Effector memory CD4-positive, alpha-beta T cell (primary cell): ENCODE measurements at places on chromosomes 11 and 22.

- H3K4me3 ChIP-seq = no peak overlapping the region
- no peak overlapping the region for H3K27ac ChIP-seq
- H3K36me3 ChIP-seq = peaks cover 26% of the 10 kb centered on the region
- DNase-seq = no peak
- no peaks in the 10 kb centered on the region for H3K27me3 ChIP-seq
These were observed 4.0 kb downstream of the RPS13 start for GRCh38 chr11:17073370-17074027.

DNA sequence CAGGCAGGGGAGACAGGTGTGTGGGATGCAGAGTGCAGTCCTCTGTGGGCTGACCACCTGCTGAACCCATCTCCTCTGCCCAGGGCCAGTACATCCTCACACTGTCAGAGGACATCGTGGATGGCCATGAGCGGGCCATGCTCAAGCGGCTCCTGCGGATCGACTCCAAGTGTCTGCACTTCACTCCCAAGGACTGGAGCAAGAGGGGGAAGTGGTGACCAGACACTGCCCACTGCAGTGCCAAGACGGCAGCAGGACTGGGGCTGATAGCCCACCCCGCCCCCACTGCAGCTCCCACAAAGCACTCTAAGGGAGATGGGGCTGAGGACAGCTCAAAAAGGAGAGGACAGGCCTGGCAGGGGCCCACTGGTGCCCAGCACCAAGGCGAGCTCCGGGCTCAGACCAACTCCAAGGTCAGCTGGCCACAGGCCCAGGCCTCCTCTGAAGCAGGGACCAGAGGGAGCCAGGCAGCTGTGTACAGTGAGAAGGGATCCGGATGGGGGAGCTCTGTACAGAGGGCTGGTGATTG, 1.6 kb downstream of the RNASEH2C start:
- no peak overlapping the region for H3K4me3 ChIP-seq
- no peaks in the 10 kb centered on the region for H3K27me3 ChIP-seq
- no peak for DNase-seq
- H3K36me3 ChIP-seq = peaks cover 42% of the 10 kb centered on the region
- H3K4me1 ChIP-seq = peaks cover 15% of the 10 kb centered on the region
- no peak overlapping the region for H3K27ac ChIP-seq

DNA sequence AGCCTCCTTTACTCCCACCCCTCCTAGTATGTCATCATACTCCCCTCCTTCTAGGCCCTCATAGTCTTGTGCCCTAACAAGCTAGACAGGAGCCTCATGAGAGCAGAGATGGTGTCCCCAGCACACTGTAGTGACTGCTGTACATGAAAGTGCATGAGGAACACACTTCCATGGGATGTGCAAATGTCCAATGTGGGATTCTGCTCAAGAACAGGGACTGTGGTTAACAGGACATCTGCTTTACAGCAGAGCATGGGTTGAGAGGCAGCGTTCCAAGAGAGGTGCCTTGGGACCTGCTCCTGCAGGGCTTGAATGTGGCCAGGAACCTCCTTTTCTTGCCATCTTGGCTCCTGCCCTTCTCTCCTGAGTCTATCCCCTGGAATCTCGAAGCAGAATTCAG, 45.3 kb downstream of the HIRA start:
- H3K4me1 ChIP-seq = no peaks in the 10 kb centered on the region
- H3K36me3 ChIP-seq = peaks cover 81% of the 10 kb centered on the region
- DNase-seq = no peak
- H3K4me3 ChIP-seq = no peak overlapping the region

DNA sequence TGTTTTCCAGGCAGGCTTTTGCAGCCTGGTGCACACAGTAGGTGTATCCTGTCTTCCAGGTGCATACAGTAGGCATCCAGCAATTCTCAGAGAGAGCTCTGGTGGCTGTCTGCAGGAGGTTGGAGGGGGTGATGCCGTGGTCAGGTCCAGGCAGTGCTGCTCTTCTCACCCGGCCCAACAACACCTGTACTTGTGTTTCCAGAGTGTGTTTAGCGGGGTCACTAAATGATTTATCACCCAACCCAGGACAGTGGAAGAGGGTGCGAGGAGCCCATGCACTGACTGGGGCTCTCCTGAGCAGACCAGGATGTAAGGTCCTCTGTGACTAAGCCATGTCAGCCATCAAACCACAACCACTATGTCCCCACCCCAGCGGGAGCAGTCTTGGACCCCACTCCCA, 18.6 kb upstream of the FGF3 start:
- no peaks in the 10 kb centered on the region for H3K36me3 ChIP-seq
- H3K4me1 ChIP-seq = no peaks in the 10 kb centered on the region
- no peak overlapping the region for H3K27ac ChIP-seq
- DNase-seq = no peak
- H3K4me3 ChIP-seq = no peak overlapping the region
- H3K27me3 ChIP-seq = peaks cover 9% of the 10 kb centered on the region

DNA sequence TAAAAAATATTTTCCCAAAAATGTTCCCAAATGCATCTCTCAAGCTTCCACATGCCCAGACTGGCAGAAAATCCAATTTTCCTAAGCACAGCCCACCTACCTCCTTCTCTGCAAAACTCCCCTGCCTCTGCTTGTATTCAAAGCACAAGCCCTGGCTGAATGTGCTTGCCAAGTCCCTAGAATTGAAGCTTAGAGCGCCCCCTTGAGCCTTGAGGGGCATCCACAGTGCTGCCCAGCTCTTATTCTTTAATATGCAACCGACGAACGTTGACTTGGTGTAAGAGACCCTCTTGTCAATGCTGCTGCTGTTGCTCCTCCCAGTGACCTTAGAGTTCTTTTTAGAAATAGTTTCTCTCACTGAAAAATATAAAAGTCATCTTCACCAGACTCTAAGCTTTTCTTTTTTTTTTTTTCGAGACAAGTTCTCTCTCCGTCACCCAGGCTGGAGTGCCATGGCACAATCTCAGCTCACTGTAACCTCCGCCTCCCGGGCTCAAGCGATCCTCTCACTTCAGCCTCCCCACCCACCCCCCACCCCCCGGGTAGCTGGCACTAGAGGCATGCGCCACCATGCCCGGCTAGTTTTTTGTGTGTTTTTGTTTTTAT, 63.5 kb upstream of the CAPRIN1 start:
- H3K4me3 ChIP-seq = no peak overlapping the region
- no peaks in the 10 kb centered on the region for H3K36me3 ChIP-seq
- peak; percentile 37 for DNase-seq
- no peaks in the 10 kb centered on the region for H3K27me3 ChIP-seq

- H3K4me3 ChIP-seq = no peak overlapping the region
- no peaks in the 10 kb centered on the region for H3K27me3 ChIP-seq
- no peak overlapping the region for H3K27ac ChIP-seq
- no peaks in the 10 kb centered on the region for H3K4me1 ChIP-seq
These were observed 10.7 kb downstream of the CRY2 start for GRCh38 chr11:45857961-45858474.

- no peaks in the 10 kb centered on the region for H3K27me3 ChIP-seq
- no peak overlapping the region for H3K4me3 ChIP-seq
- H3K27ac ChIP-seq = no peak overlapping the region
- H3K4me1 ChIP-seq = no peaks in the 10 kb centered on the region
- DNase-seq = no peak
These were observed 30.7 kb upstream of the USP47 start for GRCh38 chr11:11810764-11811726.

DNA sequence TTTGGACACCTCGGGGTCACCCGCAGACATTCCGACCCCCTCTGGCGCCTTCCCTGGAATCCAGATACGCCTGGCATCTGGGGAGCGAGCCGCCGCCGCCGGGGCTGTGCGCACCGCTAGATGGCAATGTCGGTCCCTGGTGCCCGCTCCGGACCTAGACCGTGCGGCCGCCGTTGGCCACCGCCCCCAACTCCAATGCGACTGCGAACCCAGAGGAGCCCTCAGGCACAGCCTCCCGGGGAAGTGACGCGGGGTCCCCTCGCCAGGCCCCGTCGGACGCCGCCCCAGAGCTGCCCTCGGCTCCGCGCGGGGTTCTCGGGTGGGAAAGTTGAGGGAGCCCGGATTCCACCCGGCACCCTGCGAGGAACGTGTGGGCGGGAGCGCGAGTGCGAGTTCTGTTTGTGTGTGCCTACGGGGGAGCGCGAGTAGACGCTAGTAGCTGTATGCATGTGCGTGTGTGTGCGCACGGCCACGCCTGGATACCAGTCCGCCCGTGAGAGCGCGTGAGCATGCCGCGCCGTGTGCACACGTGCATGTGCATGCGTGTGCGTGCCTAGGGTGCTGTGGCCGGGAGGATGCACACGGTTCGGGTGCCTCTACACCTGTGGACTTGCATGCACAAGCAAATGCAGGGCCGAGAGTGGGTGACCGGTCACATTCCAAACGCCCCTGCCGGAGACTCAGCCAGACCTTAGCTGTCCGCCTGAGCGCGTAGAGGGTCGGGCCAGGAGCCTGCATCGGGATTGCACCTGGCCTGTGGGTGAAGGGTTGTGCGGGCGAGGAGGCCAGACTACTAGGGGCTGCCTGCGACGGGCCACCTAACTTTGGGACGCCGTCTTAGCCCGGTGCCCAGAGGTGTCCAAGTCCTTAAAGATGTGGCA, 1.9 kb downstream of the CHRM4 start:
- peak overlapping the region; percentile 42 for H3K4me3 ChIP-seq
- no peaks in the 10 kb centered on the region for H3K36me3 ChIP-seq
- DNase-seq = no peak
- H3K27ac ChIP-seq = no peak overlapping the region
- peaks cover 35% of the 10 kb centered on the region for H3K27me3 ChIP-seq

DNA sequence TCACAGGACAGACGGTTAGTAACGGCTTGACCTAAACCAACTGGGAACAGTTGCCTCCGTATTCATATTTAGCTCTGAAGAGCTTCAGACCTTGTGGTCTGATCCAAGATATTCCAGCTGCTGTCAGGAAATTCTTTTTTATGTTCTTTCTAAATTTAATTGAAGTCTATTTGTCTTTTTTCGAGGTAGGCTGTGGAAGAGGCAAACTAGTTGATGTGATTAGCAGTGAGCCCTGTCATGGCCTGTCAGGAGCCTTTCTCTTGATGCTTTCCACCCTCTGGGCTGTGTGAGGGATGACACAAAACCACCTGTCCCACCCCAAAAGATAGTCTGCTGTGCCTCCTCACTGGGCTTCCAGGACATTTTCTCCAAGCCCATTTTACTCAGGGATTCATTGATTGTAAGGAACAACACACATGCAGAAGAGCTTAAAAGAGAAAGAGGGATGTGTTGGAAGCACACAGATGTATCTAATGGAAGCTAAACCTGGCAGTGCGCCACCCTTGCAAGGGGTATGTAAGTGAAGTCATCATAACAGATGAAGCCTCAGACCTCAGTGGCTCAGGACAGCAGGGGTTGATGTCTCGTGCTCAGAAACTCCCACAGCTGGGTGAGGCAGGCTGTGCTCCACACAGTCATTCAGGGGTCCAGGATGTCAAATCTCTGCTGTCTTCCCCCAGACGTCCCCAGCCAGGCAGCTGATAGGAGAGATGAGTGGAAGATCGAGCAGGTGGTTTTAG, 170.0 kb downstream of the NCAM1 start:
- no peak for DNase-seq
- H3K36me3 ChIP-seq = no peaks in the 10 kb centered on the region
- H3K27ac ChIP-seq = no peak overlapping the region
- no peaks in the 10 kb centered on the region for H3K4me1 ChIP-seq
- H3K27me3 ChIP-seq = no peaks in the 10 kb centered on the region

DNA sequence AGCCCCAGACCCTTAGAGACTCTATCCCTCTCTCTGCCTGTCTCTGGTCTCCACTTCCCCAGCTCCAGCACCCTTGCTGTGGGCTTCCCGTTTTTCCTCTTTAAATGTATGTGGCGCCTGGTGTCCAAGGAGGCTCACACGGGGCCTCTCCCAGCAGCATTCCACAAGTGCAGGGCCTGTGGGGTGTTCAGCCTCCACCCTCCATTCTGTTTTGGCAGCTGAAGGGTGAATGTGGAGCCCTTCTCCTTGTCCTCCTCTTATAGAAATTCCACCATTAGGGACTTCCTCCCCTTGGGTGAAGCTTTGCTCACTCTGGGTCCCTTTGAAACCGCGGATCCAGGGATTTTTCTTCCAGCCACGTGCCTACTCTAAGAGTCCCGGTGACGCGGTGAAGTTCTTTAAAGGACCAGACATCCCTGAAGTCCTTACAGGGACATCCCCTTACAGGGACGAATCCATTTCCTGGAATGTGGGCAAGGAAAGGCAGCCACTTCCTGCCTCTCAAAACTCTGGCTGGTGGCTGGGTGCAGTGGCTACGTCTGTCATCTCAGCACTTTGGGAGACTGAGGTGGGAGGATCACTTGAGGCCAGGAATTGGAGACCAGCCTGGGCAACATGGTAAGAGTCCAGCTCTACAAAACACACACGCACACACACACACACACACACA, 1.6 kb upstream of the TSPAN18 start:
- DNase-seq = no peak
- H3K27ac ChIP-seq = no peak overlapping the region
- H3K36me3 ChIP-seq = no peaks in the 10 kb centered on the region
- no peaks in the 10 kb centered on the region for H3K27me3 ChIP-seq
- H3K4me3 ChIP-seq = no peak overlapping the region

DNA sequence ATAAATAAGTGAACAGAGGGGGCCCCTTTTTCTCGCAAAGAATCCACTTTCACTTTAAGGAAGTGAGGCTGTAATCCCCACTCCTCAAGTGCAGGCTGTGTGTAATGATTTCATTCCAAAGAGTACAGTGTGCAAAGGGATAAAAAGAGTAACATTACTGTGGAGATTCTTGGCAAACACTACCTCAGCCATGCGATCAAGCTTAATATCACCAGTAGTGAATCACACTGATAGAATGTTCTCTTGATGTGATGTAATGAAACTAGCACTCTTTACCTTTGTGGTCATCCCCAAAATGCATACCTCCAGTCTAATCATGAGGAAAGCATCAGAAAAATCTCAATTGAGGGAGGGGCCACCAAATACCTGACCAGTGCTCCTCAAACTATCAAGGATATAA, 246.1 kb upstream of the CHORDC1 start:
- H3K27ac ChIP-seq = no peak overlapping the region
- no peaks in the 10 kb centered on the region for H3K4me1 ChIP-seq
- DNase-seq = no peak

DNA sequence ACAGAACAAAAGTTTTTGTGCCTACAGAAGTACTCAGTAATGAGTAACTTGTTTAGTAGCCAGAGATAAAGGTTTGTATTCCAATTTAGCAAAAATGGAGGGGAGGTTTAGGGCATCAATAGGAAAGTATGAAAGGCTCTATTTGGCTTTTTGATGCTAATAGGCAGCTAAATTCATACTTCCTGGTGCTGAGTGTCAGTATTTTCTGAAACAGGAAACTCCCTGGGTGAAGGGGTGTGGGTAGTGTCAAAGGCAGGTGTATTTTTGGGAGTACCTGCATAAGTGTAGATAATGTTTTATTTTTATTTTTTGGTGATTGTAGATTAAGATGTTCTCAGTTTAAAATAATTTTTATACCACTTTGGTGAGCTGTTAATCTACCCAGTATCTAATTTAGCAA, 29.3 kb upstream of the MMP7 start:
- H3K27ac ChIP-seq = no peak overlapping the region
- H3K4me3 ChIP-seq = no peak overlapping the region
- H3K36me3 ChIP-seq = no peaks in the 10 kb centered on the region
- H3K4me1 ChIP-seq = peaks cover 20% of the 10 kb centered on the region
- no peak for DNase-seq
- H3K27me3 ChIP-seq = no peaks in the 10 kb centered on the region

GRCh38 chr22:24185001-24185500, 3.8 kb downstream of the SUSD2 start:
- no peak overlapping the region for H3K27ac ChIP-seq
- no peak for DNase-seq
- no peak overlapping the region for H3K4me3 ChIP-seq
- no peaks in the 10 kb centered on the region for H3K4me1 ChIP-seq

GRCh38 chr11:45982656-45983470, 60.4 kb downstream of the LARGE2 start:
- DNase-seq = no peak
- no peaks in the 10 kb centered on the region for H3K4me1 ChIP-seq
- no peak overlapping the region for H3K4me3 ChIP-seq
- H3K27ac ChIP-seq = no peak overlapping the region
- no peaks in the 10 kb centered on the region for H3K27me3 ChIP-seq
